ENCODE measurements at places on chromosomes 16 and 17.

- no peak for DNase-seq
These were observed 50.7 kb downstream of the GNA13 start for GRCh38 chr17:65005858-65006257.

- DNase-seq = no peak
These were observed 2.3 kb downstream of the ATP2A1 start for GRCh38 chr16:28880589-28880915.

DNA sequence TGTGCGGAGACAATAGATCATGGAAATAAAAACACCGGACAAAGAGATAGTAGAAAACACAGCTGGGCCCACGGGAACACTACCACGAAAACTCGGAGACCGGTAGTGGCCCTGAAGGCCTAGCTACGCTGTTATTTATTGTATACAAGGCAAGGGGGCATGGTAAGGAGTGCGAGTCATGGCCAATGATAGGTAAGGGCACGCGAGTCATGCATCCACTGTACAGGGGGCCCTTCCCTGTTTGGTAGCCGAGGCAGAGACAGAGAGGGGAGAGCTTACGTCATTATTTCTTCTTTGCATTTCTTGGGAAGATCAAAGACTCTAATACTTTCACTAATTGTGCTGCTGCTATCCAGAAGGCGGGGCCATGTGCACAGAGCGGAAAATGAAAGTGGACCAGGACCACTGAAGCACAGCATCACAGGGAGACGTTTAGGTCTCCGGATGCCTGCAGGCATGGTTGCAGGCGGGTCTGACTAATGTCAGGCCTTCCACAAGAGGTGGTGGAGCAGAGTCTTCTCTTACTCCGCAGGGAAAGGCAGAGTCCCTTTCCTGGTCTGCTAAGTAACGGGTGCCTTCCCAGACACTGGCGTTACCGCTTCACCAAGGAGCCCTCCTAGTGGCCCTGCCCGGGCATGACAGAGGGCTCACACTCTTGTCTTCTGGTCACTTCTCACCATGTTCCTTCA lies 74.4 kb upstream of the ARL4D start:
- no peak for DNase-seq

- DNase-seq = no peak
These were observed 3.7 kb downstream of the CCNF start for GRCh38 chr16:2432801-2433505.

- no peak for DNase-seq
These were observed 12.4 kb downstream of the P3H4 start for GRCh38 chr17:41799366-41799765.

DNA sequence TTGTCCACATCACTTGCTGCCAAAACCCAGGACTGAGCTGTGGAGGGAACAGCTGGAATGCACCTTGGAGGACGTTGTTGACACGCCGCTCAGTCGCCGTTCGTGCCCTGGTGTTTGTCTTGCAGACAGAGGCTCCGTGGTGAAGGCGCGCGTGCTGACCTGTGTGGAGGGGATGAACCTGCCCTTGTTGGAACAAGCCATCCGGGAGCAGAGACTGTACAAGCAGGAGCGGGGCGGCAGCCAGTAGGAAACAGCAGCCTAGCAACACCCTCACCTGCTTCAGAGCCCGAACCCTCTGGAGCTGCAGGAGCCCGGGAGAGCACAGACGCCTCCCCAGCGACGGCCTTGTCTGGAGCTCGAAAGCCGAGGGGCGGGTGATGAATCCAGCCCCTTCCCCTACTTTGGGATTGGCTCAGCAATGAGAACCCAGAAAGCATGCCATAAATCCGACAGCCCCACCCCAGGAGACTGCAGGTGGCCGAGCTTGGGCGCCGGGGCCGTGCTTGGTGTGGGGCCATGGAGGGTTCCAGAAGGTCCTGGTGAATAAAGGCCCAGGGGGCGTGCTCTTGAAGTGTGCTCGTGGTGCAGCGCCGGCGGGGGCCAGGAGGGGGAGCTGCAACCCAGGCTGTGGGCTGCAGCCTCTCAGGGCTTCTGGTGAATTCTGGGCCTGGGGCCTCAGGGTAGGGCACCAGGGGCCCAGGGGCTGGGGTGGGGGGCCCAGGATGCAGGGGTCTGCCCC lies 470 bp upstream of the CDK3 start:
- DNase-seq = peak; percentile 53

DNA sequence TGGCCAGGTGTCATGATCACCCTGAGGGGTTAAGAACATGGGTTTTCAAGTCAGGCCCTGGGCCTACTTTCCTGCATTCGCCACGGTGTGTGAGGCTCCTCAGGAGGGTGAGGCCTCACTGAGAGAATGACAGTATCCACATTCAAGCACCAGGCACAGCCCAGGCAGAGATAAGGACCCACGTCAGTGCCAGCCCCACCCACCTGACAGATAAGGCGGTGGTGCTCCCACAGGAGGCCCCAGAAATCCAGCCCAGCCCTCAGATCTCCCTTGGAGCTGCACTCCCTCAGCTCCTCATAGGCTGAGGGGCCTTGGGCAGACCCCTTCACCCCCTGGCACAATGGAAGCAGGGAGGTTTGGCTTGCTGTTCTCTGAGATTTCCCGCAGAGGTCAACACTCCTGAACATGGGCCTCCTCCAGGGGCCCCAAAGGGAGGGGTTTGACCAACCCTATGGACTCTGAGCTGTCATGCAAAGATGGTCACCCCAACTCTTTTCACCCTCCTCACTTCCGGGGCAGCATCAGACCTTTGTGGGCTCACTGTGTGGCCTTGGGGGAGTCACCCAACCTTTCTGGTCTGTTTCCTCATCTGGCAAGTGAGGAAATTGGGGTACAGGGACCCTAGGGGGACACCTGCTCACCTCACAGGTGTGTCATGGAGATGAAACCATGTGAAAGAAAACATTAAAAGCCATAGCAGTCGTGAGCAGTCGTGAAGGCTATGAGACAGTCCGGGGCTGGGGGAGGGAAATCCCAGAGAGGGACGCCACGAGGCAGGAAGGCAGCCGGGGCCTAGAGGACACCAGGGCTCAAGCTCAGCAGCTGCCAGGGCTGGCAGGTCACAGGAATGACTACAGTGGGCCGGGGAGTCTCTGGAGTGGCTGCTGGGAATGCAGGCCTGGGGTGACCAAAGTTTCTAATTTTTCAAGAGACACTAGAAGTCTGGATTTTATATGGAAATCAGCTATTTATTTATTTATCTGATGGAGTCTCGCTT lies 15.4 kb downstream of the PLLP start:
- DNase-seq = peak; percentile 39

- peak; percentile 74 for DNase-seq
These were observed 47.5 kb downstream of the HAPSTR1 start for GRCh38 chr16:9138731-9139501.

GRCh38 chr17:41491476-41491875 lies 1.8 kb upstream of the KRT36 start:
- DNase-seq = no peak

GRCh38 chr16:30901201-30902028 lies 5.0 kb downstream of the CTF1 start:
- DNase-seq = no peak

DNA sequence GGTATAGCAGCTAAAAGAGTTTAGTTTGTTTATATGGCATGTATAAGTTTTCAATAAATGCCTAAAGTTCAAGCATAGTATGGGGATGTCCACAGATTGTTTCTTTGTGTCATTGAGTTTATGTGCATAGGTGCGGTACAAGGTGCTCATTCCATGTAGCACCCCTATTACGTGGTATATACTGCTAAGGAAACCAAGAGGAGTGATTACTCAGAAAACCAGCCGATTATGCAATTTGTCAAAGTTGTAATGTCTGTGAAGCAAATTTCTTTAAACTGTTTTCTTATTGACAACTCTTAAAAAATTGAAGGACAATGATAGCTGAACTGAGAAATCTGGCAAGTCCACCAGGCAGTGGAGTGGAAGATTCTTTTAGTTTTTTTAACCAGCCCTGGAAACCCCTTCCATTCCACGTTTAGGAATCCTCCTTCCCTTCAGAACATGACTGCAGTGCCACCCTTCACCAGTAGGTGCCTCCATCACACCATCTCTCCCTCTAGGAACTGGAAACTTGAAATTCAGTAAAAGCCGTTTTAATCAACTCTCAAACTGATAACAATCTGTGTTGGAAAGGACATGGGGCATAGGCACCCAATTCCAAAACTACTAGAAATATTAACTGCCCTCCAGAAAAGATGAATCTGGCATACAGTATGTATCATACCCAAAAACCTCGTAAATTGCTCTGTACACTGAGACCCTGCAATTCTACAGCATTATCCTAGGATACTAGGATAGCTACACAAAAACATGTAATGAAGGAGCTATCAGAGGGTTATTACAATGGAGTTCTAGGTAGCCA lies 43.5 kb downstream of the REXO5 start:
- DNase-seq = peak; percentile 82

DNA sequence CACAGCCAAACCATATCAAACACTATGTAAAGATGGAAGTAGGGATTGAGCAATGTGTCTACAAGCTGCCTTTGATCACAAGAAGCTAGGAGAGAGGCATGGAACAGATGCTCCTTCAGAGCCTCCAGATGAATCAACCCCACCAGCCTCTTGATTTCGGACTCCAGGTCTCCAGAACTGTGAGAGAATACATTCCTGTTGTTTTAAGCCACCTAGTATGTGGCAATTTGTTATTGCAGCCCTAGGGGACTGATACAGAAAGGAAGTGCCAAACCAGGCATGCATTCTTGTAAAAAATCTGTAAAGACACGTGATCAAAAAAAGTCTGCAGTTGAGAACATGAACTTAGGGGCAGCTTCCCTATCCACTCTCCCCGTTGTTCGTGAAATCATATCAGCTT lies 91.1 kb downstream of the C17orf67 start:
- peak; percentile 53 for DNase-seq

GRCh38 chr16:14377326-14377725 lies 252.7 kb downstream of the PARN start:
- peak; percentile 24 for DNase-seq

GRCh38 chr16:54976651-54977200 lies 46.1 kb downstream of the IRX5 start:
- no peak for DNase-seq

- DNase-seq = no peak
These were observed 132.6 kb downstream of the ZNF778 start for GRCh38 chr16:89349947-89350633.

- DNase-seq = no peak
These were observed 245.6 kb downstream of the CA10 start for GRCh38 chr17:51912939-51913338.

- peak; percentile 47 for DNase-seq
These were observed 87.7 kb downstream of the MRM3 start for GRCh38 chr17:869567-870525.

DNA sequence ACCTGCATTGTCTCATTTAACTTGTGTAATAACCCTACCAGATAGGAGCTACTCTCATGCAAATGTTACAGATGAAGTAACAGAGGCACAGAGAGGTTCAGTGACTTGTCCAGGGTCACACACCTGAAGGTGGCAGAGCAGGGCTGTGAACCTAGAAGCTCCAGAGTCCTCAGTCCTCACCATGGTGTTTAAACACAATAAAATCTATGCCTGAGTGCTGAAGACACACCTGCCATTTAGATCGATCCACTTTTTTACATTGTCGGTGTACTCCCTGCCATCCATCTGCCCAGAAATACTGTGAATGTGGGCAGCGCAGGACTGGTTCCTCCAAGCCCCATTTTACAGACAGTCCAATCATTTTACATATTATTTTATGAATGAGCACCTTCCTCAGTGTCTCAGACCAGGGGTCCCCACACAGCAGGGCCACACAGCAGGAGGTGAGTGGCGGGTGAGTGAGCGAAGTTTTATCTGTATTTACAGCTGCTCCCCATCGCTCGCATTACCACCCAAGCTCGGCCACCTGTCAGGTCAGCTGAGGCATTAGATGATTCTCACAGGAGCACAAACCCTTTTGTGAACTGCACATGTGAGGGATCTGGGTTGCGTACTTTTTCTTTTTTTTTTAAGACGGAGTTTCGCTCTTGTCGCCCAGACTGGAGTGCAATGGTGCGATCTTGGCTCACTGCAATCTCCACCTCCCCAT lies 5.6 kb downstream of the IL4R start:
- no peak for DNase-seq

- DNase-seq = peak; percentile 70
These were observed 10.3 kb upstream of the IGFBP4 start for GRCh38 chr17:40432864-40433528.

- DNase-seq = peak; percentile 88
These were observed 260.4 kb upstream of the TBX2 start for GRCh38 chr17:61139219-61139618.

DNA sequence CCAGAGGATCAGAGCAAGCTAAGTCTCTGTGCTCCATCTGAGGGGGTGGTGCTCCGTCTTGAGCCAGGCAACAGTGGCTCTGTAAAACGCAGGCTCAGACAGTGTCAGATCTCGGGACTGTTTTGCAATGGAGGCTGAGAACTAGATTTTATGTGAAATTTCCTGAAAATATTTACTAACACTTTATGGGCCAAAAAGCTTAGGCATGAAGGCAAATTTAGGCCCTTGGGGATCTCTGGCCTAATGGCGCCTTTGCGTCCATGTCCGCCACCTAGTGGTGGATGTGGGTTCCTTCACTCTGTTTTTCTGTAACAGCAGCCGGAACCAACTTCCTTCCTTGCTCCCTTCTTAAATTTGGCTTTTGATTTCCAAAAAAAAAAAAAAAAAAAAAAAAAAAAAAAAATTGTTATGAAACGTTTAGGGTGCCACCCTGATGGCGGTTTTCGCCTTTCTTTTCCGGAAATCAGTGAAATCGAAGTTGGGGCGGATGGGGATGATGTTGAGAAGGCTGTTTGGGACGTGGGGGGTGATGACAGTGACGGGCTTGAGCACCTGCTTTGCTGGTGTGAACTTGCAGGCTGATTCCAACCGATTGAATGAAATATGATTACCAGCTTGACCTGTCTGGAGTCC lies 14.0 kb upstream of the ELAC2 start:
- DNase-seq = peak; percentile 67

DNA sequence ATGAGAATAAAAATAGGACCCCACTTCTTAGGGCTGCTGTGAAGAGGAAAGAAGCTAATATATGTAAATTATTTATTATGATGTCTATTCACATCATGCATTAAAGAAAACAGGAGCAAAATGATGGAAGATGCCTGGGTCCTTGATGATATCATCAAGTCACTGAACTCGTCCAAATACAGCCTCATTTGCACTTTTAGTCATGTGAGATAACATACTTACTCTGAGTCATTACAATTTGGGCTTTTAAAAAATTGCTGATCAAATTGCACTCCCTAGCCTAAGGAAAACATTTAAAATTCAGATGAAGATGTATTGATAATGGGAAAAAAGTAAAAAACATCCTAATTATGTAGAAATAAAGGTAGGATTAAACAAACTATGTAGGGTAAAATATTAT lies 302.7 kb upstream of the CCL2 start:
- DNase-seq = no peak

- DNase-seq = no peak
These were observed 3.8 kb upstream of the XYLT1 start for GRCh38 chr16:17474572-17474971.

Measured in choroid plexus epithelial cell (primary cell).